ENCODE measurements at places on chromosomes 5 and 9.

DNA sequence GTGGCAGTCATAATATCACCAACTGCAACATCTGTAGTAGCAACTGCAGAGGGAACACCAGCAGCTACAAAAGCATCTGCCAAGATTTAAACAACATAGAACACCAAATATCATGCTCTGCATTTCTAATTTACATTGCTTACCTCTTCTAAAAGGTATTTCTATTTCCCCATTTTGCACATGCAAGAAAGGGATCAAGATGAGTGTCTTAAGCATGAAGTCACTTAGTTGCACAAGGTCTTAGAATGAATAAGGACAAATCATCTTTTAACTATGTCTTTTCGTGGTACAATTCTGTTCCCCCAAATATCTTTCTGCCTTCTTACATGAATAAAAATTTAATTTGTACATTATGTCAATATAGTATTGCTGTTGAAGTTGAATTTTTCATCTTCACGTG lies 1746.4 kb downstream of the EFNA5 start:
- ATAC-seq, result no peak

- ATAC-seq, result no peak
These were observed 10.1 kb upstream of the RBM27 start for GRCh38 chr5:146193285-146193684.

- no peak for ATAC-seq
These were observed 1.6 kb upstream of the TUT7 start for GRCh38 chr9:86355814-86356213.

DNA sequence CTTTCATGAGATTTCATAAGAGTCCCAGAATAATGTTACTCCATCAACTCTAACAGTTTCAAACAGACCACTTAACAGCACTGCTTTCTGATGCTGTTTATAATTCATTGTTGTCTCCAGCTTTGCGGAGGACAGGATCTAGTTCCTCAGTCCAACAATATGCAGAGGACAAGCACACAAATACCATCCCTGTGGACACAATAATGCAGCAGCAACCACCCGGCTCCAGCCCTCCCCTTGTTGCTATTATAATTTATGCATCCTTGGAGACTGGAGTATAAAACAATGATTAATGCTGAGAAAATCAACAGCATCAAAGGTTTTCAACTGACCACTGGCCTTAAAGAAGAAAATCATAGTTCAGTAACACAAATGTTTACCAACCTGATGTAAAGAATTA lies 108.3 kb downstream of the DENND1A start:
- no peak for ATAC-seq

GRCh38 chr9:21810388-21810787 lies 8.0 kb downstream of the MTAP start:
- ATAC-seq, result no peak

GRCh38 chr5:3324421-3325101 lies 271.1 kb upstream of the IRX1 start:
- ATAC-seq, result no peak

- no peak for ATAC-seq
These were observed 71.8 kb downstream of the NRG2 start for GRCh38 chr5:139971202-139971725.

DNA sequence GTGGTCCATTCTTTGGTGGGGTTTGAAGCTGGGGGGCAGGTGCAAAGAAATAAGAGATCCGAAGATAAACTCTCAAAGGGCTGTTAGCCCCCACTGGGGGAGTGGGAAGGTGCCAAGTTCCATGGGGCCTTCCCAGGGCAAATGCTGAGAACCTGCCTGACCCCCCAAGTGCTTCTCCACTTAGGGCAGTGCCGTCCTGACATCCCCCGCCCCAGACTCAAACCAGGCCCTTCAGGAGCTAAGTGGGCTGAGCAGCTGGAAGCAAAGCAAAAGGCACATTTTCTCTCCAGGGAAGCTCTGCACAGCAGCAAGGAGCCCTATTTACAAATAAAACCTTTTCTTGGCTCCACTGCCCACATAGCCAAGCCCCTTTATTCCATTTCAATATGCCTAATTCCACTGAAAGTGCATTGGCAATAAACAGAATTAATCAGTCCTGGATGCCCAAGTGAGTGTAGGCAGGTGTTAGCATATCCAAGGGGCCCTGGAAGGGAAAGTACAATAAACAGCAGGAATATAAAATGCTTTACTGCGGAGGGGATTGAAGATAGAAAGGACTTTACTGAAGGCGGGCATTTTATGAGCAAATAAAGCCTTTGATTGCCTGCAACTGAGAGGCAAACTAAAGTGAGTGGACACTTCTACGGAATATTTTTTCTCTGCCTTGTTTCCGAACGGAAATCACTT lies 44.6 kb downstream of the WHRN start:
- no peak for ATAC-seq

- no peak for ATAC-seq
These were observed 228.0 kb upstream of the ADAMTSL1 start for GRCh38 chr9:18245911-18246310.

DNA sequence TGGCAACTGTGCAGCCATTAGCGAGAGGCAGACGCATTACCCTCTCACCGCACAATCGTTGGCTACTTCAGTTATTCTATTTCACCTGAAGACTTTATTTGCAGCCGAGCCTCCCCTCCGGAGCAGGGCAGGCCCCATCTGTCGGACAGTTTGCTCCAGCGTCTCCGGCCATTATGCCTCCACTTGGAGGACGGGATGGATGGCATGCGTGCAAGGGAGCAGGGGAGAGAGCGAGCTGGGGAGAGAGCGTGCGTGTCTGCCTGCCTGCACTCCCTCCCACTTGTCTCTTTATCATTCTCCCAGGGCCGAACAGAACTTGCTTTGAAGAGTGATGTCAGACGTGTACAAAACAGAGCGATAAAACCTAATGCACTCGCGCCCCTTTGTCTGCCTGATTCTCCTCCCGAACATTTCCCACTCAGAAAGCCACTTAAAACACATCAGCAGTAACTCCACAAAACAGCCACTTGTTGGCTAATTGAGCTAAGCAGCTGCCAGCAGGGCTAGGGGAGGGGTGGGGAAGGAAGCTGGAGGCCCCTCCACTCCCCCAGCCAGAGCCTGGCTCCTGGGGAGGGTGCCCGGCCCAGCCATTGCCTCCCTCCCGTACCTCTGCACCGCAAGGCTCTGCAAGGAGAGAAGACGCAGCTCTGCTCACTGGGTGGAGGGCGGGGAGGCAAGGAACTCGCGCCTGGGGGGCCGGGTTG lies 43.4 kb upstream of the FUBP3 start:
- no peak for ATAC-seq

GRCh38 chr5:148965511-148966265 lies 97.2 kb downstream of the SH3TC2 start:
- ATAC-seq, result no peak

DNA sequence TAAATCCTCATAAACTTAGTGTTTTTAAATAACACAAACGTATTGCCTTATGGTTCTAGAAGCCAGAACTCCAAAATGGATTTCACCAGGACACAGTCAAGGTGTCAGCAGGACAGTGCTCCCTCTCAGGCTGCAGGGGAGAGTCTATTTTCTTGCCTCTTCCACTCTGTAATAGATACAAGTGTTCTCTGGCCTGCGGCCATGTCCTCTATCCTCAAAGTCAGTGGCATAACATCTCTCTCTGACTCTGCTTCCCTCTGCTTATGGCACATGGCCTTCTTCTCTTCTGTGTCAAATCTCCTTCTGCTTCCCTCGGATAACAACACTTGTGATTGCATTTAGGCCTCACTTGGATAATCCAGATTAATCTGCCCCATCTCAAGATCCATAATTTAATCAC lies 129.4 kb upstream of the OR13F1 start:
- no peak for ATAC-seq

- ATAC-seq, result no peak
These were observed 635 bp downstream of the IFT74 start for GRCh38 chr9:26956860-26957233.

- no peak for ATAC-seq
These were observed 53.9 kb downstream of the RAI14 start for GRCh38 chr5:34709861-34710673.

GRCh38 chr5:40507095-40507494 lies 172.6 kb upstream of the PTGER4 start:
- no peak for ATAC-seq

GRCh38 chr5:1346627-1347440 lies 1.9 kb upstream of the CLPTM1L start:
- ATAC-seq, result no peak

DNA sequence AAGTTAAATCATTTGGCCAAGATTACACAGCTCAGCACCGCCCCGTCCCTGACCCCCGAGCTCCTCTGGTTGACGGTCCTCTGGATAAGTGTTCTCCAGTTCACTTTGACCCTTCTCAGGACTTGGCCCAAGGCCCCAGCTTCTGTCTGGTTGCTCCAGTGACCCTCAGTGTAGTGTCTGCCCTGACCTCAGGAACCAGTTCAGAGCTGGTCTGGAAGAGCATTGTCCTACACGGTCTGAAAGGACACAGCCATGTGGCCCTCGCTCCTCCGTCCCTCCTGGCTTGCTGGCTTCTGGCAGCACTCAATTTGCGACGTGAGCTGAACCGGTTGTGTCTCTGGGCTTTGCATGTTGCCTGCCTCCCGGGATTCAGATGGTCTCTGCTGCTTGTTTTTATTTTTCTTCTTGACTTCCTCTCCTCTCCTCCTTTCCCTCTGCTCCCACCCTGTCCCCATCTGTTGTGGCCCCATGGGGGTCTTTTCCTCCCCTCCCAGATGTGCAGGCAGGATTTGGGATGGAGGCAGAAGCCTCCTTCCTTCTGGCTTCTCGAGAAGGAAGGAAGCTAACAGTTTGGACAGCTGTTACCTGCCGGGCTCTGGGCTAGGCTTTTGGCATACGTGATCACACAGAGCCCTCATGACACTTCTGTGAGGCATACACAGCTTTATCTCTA lies 72.0 kb downstream of the PPARGC1B start:
- no peak for ATAC-seq

GRCh38 chr5:96605144-96605837 lies 56.9 kb upstream of the CAST start:
- no peak for ATAC-seq

- no peak for ATAC-seq
These were observed 4.1 kb downstream of the IRF1 start for GRCh38 chr5:132486318-132487094.

- no peak for ATAC-seq
These were observed 191.6 kb upstream of the MSX2 start for GRCh38 chr5:174532455-174533453.

DNA sequence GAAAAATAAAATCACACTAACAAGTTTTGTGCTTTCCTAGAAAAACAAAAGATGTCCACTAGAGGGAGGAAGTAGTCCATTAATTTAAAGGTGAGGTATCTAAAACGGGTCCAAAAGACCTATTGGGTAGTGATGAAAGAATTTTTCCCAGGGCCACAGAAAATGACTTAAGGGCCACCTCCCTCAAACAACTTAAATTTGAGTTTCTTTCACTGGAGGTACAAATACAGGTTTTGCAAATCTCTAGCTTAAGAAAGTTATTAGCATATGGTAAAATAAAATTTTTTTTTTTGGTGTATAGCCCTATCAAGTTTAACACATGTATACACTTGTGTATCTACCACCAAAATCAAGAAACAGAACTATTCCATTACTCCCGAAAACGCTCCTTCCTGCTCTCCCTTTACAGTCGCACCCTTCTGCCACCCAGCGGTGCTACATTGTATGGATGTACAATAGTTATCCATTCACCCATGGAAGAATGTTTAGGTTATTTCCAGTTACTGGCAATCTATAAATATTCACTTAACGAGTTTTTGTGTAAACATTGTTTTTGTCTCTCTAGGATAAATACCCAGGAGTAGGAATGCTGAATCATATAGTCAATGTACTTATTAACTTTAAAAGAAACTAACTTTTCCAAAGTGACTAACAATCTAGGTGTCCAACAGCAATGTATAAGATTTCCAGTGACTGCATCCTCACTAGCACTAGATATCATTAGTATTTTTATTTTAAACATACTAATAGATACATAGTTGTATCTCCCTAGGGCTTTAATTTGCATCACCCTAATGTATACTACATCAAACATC lies 21.9 kb downstream of the DEPDC1B start:
- no peak for ATAC-seq

DNA sequence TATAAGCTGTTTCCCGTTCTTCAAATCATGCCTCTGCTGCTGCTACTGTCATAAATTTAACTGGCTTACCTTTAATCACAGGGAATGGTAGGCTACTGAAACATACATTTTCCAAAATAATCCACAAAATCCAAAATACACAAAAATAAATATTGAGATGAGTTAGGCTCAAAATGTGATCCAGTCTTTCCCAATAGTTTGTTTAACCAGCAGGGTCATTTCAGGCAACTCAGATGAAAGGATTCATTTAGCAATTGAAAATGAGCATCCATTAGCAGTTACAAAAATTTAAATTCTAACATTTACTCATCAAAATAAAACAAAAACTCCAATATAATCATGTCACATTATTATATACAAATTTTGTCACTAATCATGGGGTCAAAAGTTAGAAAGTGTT lies 1015.6 kb upstream of the DMAC1 start:
- ATAC-seq, result no peak

- ATAC-seq, result no peak
These were observed 11.0 kb upstream of the HAPLN1 start for GRCh38 chr5:83731638-83732037.

DNA sequence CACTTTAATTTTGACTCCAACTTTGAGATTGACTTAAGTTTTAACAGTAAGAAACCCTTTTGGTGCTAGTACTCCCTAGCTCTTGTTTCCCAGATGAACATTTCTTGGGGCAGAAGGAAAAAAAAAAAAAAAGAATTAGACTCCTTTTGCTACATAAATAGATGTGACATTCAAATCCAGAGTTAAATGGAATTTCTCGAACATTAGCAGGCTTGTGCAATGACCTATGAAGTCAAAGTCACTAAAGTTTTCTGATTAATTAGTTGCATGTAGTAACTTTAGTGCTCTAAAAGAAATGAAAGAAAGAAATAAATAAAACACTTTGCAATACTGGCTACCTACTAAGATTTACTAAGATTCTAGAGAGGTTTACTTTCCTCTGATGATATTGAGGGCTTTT lies 106.8 kb downstream of the TMEM174 start:
- no peak for ATAC-seq

DNA sequence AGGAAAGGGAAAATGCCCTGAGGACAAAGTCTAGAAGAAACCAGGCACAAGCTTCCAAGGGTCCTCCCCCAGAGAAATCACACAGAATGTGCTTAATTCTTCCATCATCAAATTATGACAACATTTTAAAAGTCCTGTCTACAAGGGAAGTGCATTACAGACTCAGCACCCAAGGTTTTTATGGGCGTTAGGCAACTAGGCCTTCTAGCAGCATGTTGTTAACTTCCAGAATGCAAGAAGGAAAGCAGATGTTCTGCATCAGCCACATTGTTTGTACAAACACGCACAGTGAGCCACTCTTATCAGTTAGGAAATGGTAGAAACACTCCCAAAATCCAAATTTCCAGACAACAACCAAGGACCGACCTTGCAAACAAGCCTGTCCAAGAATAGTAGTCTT lies 26.5 kb downstream of the SMC5 start:
- ATAC-seq, result no peak

DNA sequence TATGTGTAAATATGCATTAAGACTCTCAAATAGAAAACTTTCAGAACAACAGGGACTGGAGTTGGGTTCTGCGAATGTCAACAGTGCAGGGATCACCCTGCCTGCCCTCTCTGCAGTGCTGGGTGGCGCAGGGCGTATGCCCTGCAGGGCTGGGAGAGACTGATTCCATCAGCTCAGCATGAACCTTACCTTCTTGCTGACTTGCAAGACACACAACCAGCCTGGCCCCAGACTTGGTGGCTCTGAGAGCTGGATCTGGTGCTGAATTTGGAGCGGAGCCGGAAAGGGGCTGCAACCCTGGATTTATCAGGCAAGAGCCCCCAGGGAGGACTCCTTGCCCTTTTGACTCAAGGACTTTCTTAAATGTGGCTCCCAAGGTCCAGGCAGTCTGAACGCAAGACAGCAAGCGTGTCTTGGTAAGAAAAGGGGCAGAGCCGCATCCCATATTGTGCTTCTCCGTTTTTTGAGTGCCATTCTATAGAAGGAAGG lies 376.0 kb upstream of the IRX2 start:
- no peak for ATAC-seq
